Occipital lobe (tissue), 3 donors: ENCODE measurements at places on chromosomes 3 and 15. TPM values are rescaled to one million over a fixed set of nuclear protein-coding genes. Genes with fewer than 3 reads are reported as not detected.

DNA sequence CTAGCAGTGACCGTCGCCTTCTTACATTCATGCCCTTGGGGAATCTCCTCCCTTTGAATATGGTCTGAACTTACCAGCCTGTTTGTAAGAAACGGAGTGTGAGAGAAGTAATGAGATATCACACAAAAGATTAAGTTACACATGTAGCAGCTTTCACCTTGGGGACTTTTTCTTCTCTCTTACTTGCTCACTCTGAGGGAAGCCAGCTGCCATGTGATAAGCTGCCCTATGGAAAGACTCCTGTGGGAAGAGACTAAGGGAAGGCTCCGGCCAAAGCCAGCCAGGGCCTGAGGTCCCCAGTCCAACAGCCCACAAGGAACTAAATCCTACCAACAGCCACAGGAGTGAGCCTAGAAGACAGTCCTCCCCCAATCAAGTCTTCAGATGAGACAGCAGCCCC lies 190.4 kb upstream of the TSC22D2 start:
- no peak for DNase-seq

- DNase-seq: no peak
These were observed 107.7 kb downstream of the TNIK start for GRCh38 chr3:171352387-171352935.

The COL6A6 gene
- 0.31 TPM for total RNA-seq

- no peak for DNase-seq
These were observed 275.1 kb upstream of the LRTM1 start for GRCh38 chr3:55203006-55203405.

The ANKRD63 gene
- total RNA-seq: not detected

DNA sequence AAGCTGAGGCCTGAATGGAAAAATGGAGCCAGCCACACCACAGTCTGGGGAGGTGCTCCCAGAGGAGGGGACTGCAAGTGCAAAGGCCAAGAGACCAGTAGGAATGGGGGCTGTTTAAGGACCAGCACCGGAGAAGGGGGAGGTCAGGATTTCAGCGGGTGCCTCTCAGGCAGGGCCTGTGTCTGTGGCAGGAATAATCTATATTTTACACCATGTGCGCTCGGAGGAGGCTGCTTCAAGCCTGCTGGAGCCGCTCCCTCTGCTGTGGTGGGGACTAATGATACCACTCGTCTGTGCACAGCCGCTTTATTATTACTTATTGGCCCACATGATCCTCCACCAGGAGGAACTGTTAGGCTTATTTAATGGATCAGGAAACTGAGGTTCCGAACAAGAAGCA lies 45.3 kb downstream of the TPRA1 start:
- DNase-seq: no peak

DNA sequence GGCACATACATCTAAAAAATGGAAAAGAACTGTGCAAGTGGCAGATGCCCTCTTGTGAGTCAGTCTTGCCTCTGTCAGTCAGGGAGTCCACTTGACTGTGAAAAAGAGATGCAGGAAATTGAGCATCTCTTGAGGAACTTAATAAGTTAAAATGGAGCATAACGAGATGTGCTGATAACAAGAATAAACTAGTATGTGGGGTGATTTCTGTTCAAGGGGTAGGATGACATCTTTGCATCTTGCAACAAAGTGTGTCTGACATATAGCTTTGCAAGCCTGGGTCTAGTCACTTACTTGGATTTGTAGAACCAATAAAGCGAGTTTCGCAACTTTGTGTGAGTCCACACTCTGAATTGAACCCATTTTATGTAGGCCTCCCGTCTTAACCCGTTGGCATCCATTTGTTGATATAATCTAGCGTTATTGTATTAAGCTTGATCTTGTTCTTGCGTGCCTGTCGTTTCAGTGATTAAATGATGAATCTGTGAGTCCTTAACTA lies 2.2 kb downstream of the USP3 start:
- DNase-seq: no peak

DNA sequence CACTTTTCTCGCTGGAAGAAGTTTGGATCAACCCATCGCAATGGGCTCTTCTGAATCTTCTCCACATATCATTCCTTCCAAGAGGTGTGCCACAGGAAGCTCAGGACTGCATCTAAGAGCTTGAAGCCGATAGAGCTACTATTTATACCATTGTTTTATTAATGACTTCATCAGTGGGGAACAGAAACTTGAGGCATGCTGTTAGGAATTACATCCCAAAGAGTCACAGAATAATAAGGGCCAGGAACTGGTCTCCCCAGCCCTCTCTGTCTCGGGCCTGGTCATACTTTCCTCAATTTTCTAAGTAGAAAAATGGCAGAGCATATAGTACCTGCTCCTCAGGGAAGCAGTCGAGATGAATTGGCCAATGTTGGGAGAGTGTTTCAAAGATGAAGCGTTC lies 16.9 kb upstream of the C15orf61 start:
- DNase-seq: no peak
